Caco-2 (cell line): ENCODE measurements at places on chromosomes 11 and 22. TPM values are rescaled to one million over a fixed set of nuclear protein-coding genes. Genes with fewer than 3 reads are reported as not detected.

DNA sequence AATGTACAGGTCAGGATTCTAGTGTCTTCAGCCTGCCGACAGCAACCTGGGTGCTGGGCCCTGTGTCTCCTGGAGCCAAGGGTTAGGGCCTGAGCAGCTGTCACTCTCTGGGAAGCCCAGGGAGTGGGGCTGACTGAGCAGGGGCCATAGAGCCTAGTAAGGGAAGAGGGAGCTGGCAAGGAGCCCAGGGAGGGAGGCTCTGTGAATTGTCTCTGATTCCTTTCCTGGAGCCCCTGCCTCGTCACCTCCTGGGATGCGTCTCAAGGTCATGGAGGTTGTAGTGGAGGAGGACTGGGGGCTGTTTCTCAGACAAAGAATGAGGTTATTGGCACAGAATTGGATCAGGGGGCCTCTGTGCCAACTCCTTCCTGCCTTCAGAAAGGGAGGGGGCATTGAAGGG is 11.8 kb downstream of the SOX10 start:
- no peak overlapping the region for H3K27ac ChIP-seq
- no peak for DNase-seq
- no peaks in the 10 kb centered on the region for H3K27me3 ChIP-seq
- H3K36me3 ChIP-seq, result peaks cover 1% of the 10 kb centered on the region; the same call in 1 of the 2 replicates

- no peaks in the 10 kb centered on the region for H3K4me1 ChIP-seq
- H3K4me3 ChIP-seq, result no peak overlapping the region
- no peak for DNase-seq
- no peaks in the 10 kb centered on the region for H3K27me3 ChIP-seq
Measured at GRCh38 chr11:104435494-104435893, 271.5 kb upstream of the PDGFD start.

- no peaks in the 10 kb centered on the region for H3K27me3 ChIP-seq
- H3K4me3 ChIP-seq, result no peak overlapping the region
- H3K4me1 ChIP-seq, result no peaks in the 10 kb centered on the region
- DNase-seq, result no peak
- no peak overlapping the region for H3K27ac ChIP-seq
- H3K36me3 ChIP-seq, result peaks cover 2% of the 10 kb centered on the region; the same call in 1 of the 2 replicates
Measured at GRCh38 chr11:72876147-72876546, 61.9 kb downstream of the ATG16L2 start.

- DNase-seq, result peak; percentile 48
- no peaks in the 10 kb centered on the region for H3K36me3 ChIP-seq
- peaks cover 22% of the 10 kb centered on the region for H3K4me1 ChIP-seq
Measured at GRCh38 chr22:46652081-46652846, 32.1 kb downstream of the GRAMD4 start.

DNA sequence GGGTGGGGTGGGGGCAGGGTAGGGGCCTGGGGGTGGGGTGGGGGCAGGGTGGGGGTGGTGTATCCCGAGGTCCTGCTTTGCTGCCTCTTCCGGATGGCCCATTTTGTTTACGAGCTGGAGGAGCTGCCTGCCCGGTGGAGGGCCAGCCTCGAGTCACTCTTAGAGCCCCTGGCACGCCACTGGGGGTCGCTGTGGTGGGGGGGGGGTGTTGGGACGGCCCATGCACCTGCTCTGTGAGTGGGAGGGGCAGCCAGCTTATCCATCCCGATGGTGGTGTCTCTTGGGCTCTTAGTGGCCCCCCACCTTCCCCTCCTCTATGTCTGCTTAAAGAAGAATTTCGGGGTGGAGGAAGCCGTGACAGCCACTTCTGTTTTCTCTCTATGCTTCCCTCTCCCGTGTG is 24.6 kb downstream of the MRGPRD start:
- no peaks in the 10 kb centered on the region for H3K36me3 ChIP-seq
- no peak overlapping the region for H3K4me3 ChIP-seq
- DNase-seq, result peak; percentile 65
- no peaks in the 10 kb centered on the region for H3K27me3 ChIP-seq

- no peak overlapping the region for H3K27ac ChIP-seq
- no peak for DNase-seq
- peaks cover 90% of the 10 kb centered on the region for H3K4me1 ChIP-seq
- no peaks in the 10 kb centered on the region for H3K27me3 ChIP-seq
- no peak overlapping the region for H3K4me3 ChIP-seq
- no peaks in the 10 kb centered on the region for H3K36me3 ChIP-seq
Measured at GRCh38 chr11:12691473-12691872, 17.3 kb downstream of the TEAD1 start.

DNA sequence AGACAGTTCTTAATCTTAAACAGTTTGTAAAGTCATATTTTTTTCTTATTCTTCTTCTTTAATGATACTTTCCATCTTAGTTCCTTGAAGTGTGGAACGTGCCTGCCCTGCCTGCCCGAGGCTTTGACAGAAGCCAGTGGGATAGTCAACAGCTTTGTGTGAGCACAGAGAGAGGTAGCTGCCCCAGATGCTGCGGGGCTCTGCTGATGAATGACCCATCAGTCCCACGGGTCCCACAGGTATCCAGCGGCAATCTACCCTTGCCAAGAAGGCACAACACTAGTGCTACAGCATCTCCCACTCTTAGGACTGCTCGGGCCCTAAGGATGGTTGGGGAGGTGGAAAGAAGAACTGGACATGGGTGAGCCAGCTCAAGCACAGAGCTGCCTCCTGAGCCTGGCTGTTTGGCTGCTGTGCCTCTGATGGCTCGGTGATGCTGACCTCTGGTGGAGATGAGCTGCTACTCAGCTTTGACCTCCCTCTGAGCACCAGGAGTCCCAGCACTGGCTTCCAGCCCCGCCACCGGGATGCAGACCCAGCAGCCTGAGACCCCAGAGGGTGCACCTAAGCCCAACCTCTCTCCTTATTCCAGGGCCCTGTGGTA is 11.8 kb upstream of the APLNR start:
- peaks cover 1% of the 10 kb centered on the region; the same call in 1 of the 2 replicates for H3K27me3 ChIP-seq
- no peak overlapping the region for H3K27ac ChIP-seq
- no peak overlapping the region for H3K4me3 ChIP-seq
- peak; percentile 76 for DNase-seq
- H3K36me3 ChIP-seq, result no peaks in the 10 kb centered on the region

- no peak overlapping the region for H3K4me3 ChIP-seq
- no peak overlapping the region for H3K27ac ChIP-seq
- H3K27me3 ChIP-seq, result no peaks in the 10 kb centered on the region
- DNase-seq, result no peak
- no peaks in the 10 kb centered on the region for H3K36me3 ChIP-seq
- H3K4me1 ChIP-seq, result no peaks in the 10 kb centered on the region
Measured at GRCh38 chr11:45739866-45740265, 65.1 kb upstream of the SLC35C1 start.

- peak within 1 kb of the TSS; percentile 38 for H3K4me3 ChIP-seq
- peak; percentile 52 for DNase-seq
- no peaks in the 10 kb centered on the region for H3K36me3 ChIP-seq
- H3K27me3 ChIP-seq, result no peaks in the 10 kb centered on the region; the same call in none of the 2 replicates
Measured at GRCh38 chr11:93330446-93330984, at the start of gene DEUP1. Gene DEUP1 (plus strand): TSS chr11:93330742. CDS start chr11:93332260, 1,518 bp downstream.

GRCh38 chr11:34652191-34652973 is 31.5 kb downstream of the EHF start:
- no peak overlapping the region for H3K27ac ChIP-seq
- H3K27me3 ChIP-seq, result no peaks in the 10 kb centered on the region
- peaks cover 21% of the 10 kb centered on the region for H3K4me1 ChIP-seq
- DNase-seq, result no peak

- no peak overlapping the region for H3K4me3 ChIP-seq
- no peaks in the 10 kb centered on the region for H3K36me3 ChIP-seq
- no peak overlapping the region for H3K27ac ChIP-seq
- H3K27me3 ChIP-seq, result no peaks in the 10 kb centered on the region
- H3K4me1 ChIP-seq, result no peaks in the 10 kb centered on the region
Measured at GRCh38 chr22:33347002-33347401, 288.8 kb upstream of the SYN3 start.

GRCh38 chr22:19904935-19905334 is 36.6 kb upstream of the COMT start:
- DNase-seq, result no peak
- H3K36me3 ChIP-seq, result no peaks in the 10 kb centered on the region
- no peak overlapping the region for H3K27ac ChIP-seq
- H3K4me1 ChIP-seq, result no peaks in the 10 kb centered on the region
- no peak overlapping the region for H3K4me3 ChIP-seq
- no peaks in the 10 kb centered on the region for H3K27me3 ChIP-seq

DNA sequence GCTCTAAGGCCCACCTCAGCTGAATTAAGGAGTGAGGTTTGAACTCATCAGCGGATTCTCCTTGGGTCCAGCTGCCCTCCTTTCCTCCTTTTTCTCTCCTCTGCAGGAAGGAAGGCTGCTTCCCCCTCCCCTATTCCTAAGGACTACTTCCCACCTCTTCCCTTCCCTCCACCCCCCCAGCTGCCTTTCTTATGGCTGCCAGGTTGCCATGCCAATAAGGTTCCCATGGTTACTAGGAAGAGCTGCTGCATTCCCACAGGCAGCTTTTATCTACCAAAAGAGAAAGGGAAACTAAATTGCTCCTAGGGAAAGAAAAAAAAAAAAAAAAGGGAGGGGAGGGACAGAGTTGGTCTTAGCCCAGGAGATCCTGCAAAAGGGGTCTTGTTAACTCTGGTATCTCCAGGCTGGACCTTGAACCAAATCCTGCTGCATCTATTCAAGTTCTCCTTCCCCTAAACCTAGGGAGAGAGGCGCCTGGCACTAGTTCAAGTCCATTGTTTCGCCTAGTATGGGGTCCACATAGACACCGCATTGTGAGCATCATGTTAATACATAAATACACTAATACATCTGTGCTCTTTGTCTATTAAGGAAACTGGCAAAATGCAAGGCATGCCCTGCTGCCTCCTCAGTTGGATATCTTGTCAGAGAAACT is 21.2 kb upstream of the FEZ1 start:
- peak; percentile 38 for DNase-seq
- no peaks in the 10 kb centered on the region for H3K27me3 ChIP-seq
- peaks cover 7% of the 10 kb centered on the region for H3K4me1 ChIP-seq
- no peaks in the 10 kb centered on the region for H3K36me3 ChIP-seq
- H3K27ac ChIP-seq, result no peak overlapping the region

DNA sequence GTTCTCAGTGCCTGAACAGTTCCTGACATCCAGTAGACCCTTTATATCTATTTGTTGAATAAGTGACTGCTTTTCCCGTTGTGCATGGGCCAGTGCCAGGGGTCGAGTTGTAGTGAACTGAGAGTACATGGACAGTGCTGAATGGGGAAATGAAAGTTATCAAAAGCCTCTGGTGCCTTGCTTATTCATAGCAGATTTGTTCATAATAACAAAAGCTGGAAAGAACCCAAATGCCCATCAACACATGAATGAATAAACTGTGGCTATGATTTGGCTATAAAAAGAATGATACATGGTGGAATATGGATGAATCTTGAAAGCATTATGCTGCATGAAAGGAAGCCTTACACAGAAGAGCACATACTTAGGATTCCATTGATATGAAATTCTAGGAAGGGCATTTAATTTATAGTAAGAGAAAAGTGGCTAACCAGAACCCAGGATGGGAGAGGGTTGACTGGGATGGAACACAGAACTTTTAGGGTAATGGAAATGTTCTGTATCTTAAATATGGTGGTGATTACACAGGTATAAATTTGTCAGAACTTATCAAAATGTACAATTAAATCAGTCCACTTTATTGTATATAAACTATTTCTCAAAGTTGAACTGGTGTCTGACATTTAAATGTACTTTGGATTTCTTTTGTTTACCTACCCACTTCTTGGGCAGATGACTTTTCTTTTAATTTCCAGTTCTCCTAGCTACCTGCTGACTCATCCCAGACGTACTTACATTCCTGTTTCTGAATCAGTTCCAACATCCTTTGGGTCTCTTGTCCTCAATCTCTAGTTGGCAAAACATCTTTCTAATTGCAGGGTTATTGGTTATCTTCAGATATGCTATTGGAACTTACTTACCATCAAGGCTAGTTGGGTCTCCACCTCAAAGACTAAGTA is 42.8 kb downstream of the PACS1 start:
- peak overlapping the region; percentile 89 for H3K27ac ChIP-seq
- no peaks in the 10 kb centered on the region for H3K27me3 ChIP-seq
- peaks cover 71% of the 10 kb centered on the region for H3K4me1 ChIP-seq
- DNase-seq, result no peak
- H3K36me3 ChIP-seq, result no peaks in the 10 kb centered on the region

GRCh38 chr11:131584785-131585592 is 214.6 kb downstream of the NTM start:
- H3K27ac ChIP-seq, result no peak overlapping the region
- H3K27me3 ChIP-seq, result peaks cover 2% of the 10 kb centered on the region; the same call in 1 of the 2 replicates
- DNase-seq, result no peak
- no peak overlapping the region for H3K4me3 ChIP-seq

GRCh38 chr11:1254086-1254648 is 31.3 kb downstream of the MUC5B start:
- DNase-seq, result no peak
- no peaks in the 10 kb centered on the region for H3K27me3 ChIP-seq
- no peak overlapping the region for H3K27ac ChIP-seq
- H3K36me3 ChIP-seq, result no peaks in the 10 kb centered on the region

GRCh38 chr11:62574363-62575071 is 826 bp upstream of the EEF1G start:
- H3K27ac ChIP-seq, result peak overlapping the region; percentile 100
- peaks cover 25% of the 10 kb centered on the region for H3K4me1 ChIP-seq
- H3K4me3 ChIP-seq, result peak overlapping the region; percentile 62
- no peak for DNase-seq
- H3K27me3 ChIP-seq, result no peaks in the 10 kb centered on the region

DNA sequence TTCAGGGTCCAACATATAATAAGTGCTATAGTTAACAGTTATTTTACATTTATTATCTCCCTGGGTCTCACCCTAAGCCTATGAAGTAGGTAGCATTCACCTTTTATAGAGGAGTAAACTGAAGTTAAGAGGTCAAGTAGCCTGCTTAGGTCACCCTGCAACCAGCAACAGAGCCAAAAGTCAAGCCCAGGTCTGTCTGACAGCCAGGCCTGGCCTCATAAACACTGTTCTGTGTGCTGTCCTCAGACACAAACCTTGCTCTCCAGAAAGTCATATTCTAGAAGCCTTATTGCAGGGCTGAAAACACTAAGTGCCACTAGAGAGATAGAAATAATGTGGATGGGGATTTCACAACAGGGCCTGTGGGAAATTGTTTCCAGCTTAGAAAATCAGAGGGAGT is 59.3 kb downstream of the BDNF start:
- no peaks in the 10 kb centered on the region for H3K4me1 ChIP-seq
- no peak overlapping the region for H3K27ac ChIP-seq
- no peak overlapping the region for H3K4me3 ChIP-seq
- H3K27me3 ChIP-seq, result no peaks in the 10 kb centered on the region; the same call in 1 of the 2 replicates

- no peak overlapping the region for H3K27ac ChIP-seq
- peaks cover 4% of the 10 kb centered on the region; the same call in 1 of the 2 replicates for H3K4me1 ChIP-seq
- H3K4me3 ChIP-seq, result no peak overlapping the region
- no peaks in the 10 kb centered on the region for H3K27me3 ChIP-seq
- H3K36me3 ChIP-seq, result no peaks in the 10 kb centered on the region; the same call in 1 of the 2 replicates
Measured at GRCh38 chr11:125084761-125085231, 21.7 kb downstream of the SLC37A2 start.

GRCh38 chr22:24983151-24983550 is 30.6 kb downstream of the KIAA1671 start:
- H3K4me3 ChIP-seq, result no peak overlapping the region
- no peak for DNase-seq

GRCh38 chr11:62108017-62108750 is 15.6 kb upstream of the INCENP start:
- no peak overlapping the region for H3K4me3 ChIP-seq
- peak; percentile 64 for DNase-seq
- peaks cover 3% of the 10 kb centered on the region; the same call in 1 of the 2 replicates for H3K4me1 ChIP-seq

SDF2L1 gene
- total RNA-seq, result 48.5 and 49.6 TPM in 2 replicates

INS gene
- not detected in 2 replicates for total RNA-seq

ART1 gene
- total RNA-seq, result not detected in 2 replicates

SCUBE1 gene
- not detected in 2 replicates for total RNA-seq
